HAP-1 (cell line): ENCODE measurements at places on chromosomes 13 and 19.

GRCh38 chr13:41117869-41118268 lies 14.7 kb downstream of the KBTBD6 start:
- no peak for DNase-seq

DNA sequence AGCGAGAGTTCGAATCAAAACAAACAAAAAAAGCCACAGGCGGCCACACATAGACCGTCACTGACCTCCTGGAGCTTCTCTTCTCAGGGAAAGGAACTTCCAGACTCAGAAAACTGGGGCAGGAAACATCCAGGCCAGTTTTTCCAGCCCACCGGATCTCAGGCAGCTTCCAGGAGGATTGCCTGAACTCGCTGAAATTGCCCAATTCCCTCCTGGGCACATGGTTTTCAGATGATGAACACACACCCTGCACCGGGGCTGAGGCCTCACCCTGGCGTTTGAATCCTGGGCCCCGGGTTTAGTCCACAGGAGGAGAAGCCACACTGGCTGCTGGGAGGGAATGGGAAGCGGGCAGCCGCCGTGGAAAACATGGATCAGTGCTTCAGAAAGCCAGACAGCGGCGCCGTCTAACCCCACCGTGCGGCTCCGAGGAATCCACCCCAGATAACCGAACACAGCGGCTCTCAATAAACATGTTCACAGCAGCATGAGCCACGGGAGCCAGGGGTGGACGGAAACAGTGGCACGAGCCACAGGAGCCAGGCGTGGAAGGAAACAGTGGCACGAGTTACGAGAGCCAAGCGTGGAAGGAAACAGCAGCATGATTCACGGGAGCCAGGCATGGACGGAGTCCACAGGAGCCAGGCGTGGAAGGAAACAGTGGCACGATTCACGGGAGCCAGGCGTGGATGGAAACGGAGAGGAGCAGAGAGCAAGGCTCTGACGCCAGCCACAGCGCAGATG lies 18.2 kb upstream of the PTBP1 start:
- peak; percentile 53 for DNase-seq

DNA sequence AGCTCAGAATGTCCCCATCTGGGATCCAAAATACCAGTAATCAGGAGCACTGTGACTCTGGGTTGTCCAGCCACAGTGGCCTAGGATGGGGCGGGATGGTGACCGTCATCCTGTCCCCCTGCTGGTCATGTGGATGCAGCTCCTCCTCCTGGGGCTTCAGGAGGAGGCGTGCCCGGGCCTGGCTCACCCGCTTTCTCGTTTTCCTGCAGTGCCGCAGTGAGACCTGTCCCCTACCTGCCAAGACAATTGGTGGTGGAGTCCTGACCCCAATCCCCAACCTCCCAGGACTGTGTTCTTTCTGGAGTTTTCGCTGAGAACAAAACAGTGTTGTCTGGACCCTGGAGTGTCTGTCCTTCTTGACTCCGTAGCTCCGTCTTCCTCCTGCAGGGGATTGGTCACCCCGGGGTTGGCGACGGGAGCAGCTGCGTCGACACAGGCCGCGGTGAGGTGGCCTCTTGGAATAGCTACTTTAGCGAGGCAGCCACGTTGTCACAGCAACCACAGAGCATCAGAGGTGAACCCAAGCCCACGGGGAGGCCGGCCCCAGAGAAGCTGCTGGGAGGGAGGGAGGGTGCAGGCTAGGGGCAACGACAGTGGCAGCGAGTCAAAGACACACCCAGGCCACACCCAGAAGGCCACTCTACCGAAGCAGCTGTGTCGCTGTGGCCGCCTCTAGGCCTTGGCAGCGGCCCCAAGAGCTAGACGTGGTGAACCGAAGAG lies 10.2 kb upstream of the EMC10 start:
- DNase-seq, result peak; percentile 51

GRCh38 chr13:78168981-78169380 lies 250.3 kb upstream of the EDNRB start:
- DNase-seq, result no peak

DNA sequence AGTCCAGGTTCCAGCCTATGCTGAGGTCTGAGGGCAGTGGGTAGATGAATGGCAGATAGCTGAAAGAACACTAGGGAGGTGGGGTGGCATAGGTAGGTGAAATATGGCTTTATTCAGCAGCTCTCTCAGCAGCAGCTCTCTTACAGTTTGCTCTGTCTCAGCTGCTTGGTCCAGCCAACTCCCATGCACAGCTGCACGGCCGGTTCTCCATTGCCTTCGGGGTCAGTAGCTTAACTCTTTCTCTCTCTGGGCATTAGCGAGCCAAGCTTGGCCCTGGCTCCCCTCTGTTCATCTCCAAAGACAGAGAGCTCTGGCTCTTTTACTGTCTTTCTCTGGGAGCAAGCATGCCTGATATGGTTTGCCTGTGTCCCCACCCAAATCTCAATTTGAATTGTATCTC lies 151.9 kb downstream of the MYO16 start:
- no peak for DNase-seq

DNA sequence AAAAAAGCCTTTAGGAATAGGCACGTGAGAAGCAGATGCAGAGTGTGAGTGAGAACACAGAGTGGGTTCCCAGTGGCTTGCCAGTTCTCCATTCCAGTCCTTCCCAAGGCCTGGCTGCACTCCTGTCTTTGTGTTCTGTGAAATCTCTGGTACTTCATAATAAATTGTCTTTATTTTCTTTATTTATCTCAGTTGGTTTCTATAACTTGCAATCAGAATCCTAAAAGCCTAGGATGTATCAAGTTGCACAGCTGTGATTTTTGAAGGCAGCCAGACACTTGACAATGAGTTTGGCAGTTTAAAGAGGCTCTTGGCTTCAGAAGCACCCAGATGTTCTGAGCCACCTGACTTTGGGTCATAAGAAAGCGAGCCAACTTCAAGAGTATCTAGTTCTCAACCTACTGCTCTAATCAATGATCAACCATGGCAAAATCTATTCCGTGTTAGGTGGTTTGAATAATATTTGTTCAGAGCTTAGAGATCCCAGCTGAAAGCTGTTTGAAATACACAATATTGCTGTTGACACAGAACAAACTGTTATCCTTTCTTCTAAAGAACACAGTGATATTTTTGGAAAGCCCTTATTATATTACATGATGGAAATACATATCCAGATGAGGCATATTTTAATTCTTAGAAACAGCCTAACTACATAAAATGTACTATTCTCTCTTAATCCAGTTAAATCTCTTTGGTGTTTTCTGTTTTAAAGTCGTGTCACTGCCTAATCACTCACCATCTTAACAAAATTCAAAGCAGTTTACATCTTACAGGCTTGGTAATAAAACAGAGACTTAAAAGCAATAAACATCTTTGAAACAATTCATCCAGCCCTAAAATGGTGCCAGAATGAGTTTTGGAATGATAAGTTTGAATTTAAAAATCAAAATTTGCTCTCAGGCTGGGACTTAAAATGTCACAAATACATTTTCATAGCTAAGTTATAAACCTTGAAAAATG lies 483.0 kb upstream of the NBEA start:
- no peak for DNase-seq

DNA sequence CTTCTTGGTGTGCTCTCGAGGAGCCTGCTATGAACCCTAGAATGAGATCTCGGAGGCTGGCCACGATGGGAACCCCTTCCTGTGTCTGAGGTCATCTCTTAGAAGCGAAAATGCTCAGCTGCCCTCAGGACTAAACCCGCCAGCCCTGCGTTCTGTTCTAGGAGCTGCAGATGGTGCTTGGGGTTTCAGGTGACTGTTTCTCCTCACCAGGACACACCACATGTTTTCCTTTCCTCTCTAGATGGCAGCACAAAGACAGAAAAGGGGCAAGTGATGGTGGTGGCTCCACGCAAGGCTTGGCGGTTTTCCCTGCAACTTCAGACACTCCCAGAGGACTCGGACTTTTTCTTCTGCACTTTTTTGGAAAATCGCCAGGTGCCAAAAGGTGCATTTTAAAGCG lies 60.1 kb downstream of the RNASEH2B start:
- no peak for DNase-seq

DNA sequence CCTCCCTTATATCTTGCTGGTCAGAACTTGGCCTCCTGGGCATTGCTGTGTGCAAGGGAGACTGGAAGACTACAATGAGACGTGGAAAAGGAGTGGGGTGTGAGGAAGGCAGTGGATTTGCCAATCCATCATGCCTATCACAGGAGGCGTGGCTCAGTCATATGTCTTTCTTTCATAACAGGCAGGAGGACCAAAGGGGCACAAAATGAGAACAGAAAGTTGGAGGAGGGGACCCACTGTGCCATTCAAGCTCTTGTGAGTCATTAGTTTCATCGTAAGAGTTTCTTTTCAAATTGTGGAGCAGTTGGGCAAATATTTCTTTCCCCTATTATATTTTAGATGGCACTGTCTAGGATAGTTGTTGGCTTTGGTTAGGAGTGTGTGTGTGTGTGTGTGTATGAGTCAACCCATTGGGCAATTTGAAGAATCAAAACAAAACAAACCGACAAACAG lies 471.5 kb downstream of the TSHZ3 start:
- DNase-seq, result no peak

GRCh38 chr13:28854657-28855056 lies 34.5 kb downstream of the MTUS2 start:
- DNase-seq, result no peak

GRCh38 chr19:44846455-44847143 lies 502 bp downstream of the NECTIN2 start:
- peak; percentile 69 for DNase-seq
